ENCODE measurements at places on chromosomes 7 and 10.

- no peak for DNase-seq
Observed at GRCh38 chr7:122380992-122381391, 76.4 kb upstream of the FEZF1 start.

DNA sequence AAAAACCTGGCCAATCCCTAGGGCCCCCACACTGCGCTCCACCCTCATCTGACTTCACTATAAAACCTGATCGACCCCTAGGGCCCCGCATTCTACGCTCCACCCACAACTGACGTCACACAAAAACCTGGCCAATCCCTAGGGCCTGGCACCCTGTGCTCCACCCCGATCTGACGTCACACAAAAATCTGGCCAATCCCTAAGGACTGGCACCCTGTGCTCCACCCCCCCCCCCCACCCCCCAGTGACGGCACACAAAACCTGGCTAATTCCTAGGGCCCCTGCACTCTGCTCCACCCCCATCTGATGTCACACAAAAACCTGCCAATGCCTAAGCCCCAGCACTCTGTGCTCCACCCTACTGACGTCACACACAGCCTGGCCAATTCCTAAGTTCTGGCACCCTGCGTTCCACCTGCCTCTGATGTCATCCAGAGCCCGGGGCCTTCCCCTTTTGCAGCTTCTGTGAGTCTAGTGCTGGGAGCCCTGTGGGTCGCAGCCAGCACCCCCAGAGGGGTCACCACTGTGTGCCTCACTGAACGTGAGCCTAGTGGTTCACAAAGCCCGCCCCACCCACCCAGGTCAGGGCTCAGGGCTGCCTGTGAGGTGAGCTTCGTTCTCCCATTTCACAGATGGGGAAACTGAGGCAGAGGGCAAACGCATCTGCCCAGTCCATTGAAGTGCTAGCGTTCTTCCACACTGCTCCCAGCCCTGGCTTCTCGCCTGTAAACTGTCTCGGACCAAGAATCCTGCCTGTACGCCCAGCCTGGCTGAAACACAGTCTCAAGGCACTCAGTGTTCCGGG is 40.6 kb downstream of the MICALL2 start:
- no peak for DNase-seq

DNA sequence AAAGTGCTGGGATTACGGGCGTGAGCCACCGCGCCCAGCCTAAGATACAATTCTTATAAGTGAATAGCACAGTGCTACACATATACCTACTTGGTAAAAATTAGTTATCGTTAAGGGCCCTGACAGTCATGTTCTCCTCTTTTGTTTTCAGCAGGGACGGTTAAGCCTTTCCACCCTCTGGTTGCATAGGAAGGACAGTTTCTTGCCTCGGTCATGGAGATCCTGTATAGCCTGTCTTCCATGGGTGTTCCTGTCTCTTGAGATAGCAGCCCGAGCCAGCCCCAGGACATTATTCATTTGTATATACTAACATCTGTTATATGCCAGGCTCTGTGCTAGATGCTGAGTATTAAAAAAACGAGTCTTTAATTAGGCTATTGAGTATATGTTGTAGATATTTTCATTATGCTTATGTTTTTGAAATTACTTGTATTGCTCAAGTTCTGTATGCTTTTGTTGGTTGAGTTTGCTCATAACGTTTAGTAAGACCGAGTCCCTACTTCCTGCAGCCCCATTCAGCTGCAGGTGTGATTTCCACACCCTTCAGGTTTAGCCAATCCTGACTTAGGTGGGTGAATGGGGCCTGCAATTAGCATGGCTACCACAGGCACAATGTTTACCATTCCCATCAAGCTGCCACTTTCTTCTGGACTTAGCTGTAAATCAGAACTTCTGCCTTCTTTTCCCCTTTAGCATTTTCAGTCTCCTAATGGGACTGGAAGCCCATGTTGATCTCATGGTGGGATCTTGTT is 24.8 kb downstream of the CCSER2 start:
- no peak for DNase-seq

- no peak for DNase-seq
Observed at GRCh38 chr10:329361-330099, 194.3 kb downstream of the ZMYND11 start.

DNA sequence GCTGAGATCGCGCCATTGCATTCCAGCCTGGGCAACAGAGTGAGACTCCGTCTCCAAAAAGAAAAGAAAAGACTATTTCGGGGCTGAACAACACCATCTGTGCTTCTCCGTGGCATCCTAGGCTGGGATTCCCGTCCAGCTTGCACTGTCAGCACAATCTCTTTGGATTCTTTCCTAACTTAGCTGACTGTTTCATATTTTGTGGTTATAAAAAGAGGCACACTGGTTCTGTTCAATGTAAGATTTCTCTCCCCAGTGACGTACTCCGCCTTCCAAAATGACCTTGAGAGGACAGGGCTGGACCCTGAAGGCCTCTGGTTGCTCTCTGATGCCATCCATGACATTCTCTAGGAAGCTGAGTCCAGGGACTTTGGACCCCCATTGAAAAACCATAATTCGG is 8.8 kb downstream of the ZNHIT1 start:
- DNase-seq: no peak

- no peak for DNase-seq
Observed at GRCh38 chr10:37844644-37845043, 12.8 kb downstream of the ZNF248 start.

DNA sequence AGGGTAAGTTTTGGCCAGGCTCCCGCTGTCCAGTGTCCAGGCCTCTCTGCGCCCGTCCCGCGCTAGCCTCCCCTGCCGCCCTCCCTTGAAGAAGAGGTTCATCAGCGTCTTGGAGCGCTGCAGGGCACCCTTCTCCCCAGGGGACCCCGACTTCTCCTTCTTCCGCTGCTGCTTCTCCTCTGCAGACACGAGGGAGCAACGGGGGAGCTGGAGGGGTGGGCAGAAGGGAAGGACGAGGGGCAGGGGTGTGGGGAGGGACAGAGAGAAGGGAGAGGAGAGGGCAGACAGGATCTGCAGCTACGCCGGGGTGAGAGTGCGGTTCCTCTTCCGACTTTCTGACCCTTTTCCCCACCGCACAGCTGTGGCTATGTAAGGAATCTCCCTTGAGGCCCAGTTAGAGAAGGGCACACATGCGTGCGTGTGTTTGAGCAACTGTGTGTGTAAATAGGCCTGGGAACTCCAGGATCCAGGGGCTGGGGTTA is 12.8 kb downstream of the PDZD7 start:
- DNase-seq: no peak

DNA sequence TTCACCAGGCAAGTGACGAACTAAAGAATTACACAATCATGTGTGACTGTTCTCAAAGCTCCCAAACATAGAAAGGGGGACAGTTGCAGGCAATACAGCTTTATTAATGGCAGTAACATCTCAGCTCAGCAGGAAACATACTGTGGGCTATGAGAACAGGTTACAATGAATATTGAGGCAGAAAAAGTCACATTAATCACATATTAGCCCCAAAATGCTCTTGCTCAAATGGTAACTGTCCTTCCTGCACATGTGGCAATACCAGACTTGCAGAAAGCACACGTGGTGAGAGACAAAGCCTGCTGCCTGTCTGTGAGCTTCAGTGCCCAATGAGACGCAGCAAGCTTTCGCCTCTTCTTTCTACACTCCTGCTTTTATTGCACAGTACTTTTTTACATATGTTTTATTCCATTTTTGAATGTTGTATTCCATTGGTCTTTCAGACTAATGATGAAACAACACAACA is 104.9 kb upstream of the ACBD5 start:
- no peak for DNase-seq

GRCh38 chr10:76555067-76555670 is 1082.4 kb downstream of the KCNMA1 start:
- no peak for DNase-seq

Data from GM19239 (cell line).